ENCODE measurements at places on chromosomes 2 and 18.

DNA sequence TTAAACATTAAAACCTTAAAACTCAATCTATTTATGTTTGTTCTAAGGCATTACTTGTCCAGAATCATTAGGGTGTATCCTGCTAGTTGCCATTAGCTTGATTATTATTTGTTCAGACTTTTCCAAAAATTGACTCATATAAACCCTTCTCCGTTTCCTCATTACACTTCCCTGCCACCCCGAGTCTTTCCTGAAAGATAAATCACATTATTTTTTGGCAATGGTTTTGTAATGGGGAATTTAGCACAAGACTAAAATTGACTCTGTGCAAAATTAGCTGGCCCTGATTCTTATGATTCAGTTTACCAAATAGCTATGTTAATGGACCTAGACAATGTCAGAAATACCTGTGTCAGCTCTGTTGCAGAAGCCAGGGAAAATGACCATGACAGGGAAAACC is 112.2 kb upstream of the NT5C1B start:
- no peak for DNase-seq

DNA sequence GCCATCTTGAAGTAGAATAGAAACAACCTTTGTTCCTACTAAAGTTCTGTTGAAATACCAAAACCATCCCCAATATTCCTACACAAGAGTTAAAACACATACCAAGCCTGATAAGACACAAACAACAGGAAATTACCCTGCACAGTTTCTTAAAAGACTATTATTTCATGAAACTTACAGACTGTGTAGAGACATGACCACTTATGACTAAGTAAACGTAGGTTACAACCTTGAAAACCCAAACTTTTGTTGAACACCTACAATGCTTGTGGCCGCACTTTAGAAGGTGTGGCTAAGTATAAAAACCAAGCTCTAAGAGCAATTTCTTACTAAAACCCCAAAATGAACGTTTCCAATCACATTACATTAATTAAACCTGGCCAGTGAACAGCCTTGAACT is 2.0 kb downstream of the SMAD2 start:
- no peak for DNase-seq

GRCh38 chr18:77702686-77703085 is 453.0 kb downstream of the GALR1 start:
- DNase-seq = no peak

DNA sequence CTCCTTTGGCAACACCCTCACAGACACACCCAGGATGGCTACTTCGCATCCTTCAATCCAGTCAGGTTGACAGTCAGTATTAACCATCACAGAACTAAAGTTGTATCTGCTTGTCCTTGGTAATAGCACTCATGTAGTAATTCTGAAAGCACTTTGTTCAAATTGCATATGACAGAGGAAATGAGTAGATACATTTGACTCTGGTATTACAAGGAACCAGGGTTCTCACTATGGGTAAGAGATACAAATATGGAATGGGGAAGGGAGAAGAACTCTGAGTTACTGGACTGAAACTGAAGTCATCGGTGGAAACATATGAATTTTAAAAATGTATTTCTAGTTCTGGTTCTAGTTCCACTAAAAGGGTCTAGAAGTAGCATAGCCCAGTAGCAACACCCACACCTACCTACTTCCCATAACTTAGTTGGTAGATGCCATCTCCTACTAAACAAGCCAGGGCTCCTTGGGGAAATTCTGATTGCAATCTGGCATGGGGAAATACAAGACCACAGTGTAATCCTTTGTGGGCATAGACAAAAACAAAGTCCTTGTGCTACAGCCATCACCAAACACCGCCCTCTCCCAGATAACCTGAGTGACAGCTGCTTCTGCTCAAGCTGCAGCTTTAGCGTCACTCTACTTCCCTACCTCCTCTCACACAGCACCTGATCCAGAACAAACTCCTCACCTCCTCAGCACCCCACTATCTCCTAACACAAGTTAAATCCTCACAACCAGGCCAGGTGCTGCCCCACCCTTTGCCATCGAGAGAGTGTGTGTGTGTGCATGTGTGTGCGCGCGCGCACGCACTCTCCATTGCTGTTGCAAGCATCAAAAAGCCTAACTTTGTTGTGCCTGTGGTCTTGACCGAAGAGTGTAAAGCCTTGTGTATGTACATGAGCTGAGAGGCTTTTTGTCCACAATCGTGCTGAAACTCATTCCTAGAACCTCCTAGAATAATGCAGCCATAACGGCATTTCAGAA is 31.4 kb upstream of the CD226 start:
- no peak for DNase-seq

DNA sequence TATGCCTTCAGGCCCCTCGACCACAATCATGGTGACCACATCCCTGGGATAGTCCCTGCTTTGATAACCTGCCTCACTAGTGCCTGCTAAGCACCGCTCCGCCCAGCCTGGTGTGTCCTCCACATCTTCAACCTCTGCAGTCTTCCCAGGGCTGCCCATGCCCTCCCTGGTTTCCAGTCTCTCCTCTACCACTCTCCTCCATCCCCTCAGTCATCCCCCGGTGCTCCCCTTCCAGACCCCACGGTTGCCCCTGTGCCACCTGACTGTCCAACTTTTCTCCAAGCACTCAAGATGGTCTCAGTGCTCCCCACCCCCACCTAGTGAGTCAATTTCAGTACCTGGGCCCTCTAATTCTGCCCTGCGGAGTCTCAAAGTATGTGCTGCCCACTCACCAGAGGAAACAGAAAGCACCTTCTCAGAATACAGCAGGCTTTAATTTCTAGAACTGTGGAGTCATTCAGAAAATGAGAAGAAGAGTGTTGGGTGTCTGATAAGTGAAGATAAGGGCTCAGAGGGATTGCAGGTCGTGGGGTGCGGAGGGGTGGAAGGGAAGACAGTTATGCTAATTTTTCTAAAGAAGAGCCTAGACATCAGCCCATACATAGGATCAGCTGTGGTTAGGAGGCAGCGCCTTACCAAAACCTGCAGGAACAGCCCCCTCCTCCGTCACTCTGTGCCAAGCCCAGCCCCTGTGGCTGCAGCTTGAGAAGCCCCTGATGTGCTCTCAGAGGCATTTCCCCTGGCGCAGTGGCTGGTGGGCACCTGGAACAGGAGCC is 53.6 kb upstream of the CAB39 start:
- DNase-seq = no peak

DNA sequence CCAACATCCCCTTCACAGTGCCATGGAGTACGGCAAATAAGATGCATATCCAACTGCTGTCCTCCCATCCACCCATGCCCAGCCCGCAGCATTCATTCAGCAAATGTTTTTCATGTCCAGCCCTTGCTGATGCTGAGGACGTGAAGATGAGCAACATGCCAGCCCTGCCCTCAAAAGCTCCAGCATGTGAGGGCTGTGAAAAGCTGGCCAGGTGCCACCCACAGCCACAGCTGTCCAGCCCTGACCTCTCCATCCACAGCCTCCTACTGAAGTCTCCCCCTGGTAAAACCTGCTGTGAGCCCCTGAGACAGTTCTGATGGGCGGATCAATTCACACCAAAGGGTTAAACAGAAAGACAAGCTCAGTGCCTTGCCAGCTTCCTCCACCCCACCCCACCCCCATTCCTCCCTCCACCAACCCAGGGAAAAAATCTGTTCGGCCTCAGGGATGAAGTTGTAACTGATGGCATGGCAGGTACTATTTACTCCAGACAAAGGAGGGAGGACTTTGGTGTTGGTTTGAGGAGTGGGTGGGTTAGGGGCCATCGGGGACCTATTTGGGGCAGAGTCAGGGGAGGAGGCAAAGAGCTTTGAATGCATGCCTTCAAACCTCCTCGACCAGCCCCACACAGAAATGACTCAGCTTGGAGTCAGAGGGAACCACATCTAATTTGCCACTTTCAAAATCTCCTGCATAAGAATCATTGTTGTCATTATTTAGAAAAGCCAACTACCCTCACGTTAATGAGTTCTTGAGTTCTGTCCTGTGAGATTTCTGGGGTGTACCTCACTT is 4.3 kb downstream of the ZBTB7C start:
- no peak for DNase-seq

GRCh38 chr2:173355132-173355865 is 627 bp downstream of the CDCA7 start:
- DNase-seq = no peak

- no peak for DNase-seq
Observed at GRCh38 chr2:233974530-233975071, 57.4 kb downstream of the TRPM8 start.

- no peak for DNase-seq
Observed at GRCh38 chr18:73639788-73640187, 507.8 kb downstream of the FBXO15 start.

DNA sequence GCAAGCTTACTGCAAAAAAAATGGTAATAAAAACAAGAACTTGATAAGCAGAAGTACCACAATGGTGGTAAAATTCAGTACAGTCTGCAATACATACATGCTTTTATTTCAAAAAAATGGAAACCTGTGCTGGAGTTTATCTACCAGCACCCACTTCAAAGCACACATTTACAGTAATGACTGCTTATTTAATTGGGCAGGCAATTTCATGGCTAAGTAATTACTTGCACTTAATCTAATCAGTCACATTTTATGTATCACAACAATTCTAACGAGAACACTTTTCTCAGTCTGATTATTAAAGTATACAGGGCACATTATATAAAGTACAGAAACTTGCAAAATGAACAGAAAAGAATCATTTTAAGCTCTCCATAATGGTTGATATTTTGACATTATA is 5.2 kb downstream of the APCDD1 start:
- no peak for DNase-seq

DNA sequence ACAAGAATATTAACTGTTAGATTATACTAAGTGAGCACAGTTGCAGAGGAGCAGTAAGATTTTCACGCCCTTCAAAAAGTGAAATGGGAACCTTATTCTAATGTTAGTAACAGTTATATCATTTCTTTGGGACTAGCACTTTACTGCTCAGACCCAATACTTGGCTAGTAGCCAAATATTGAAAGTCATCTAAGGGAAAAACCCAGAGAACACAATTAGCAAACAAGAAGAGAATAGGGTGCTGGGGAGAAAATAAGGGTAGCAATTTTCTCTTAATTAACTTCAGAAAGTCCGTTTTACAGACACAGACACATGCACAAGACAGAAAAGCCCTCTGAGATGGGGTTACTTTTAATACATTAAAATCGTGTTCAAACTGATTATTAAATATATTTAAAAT is 71.8 kb downstream of the ID2 start:
- DNase-seq = no peak

DNA sequence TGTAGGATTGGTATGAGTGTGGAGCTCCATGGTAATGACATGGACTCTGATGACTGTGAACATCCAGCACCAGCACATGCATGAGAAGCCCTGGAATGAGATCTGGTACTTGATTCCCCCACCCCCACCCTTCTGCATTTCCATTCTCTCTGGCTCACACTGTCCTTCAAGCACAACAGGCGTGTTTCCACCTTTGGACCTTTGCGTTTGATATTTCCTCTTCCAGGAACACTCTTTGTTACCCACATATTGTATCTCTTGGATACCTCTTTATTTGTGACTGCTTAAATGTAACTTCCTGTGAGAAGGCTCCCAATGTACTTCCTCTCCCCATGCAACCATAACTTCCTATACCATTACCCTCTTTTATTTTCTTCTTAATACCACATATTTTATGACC is 263.8 kb downstream of the HNMT start:
- no peak for DNase-seq

DNA sequence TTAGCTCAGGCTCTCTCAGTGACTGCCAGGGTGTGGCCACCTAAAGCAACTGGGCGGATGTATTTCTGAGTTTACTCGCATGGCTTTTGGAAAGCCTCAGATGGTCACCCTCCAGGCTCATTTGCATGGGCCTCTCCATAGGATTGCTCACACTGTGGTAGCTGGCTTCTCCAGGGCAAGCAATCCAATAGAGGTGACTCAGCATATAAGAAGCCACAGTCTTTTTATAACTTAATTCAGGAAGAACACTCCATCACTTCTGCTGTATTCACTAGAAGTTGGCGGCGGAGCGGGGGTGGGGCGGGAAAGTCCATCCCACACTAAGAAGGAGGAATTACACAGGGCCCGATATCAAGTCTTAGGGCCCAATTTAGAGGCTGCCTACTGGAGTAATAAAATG is 3.6 kb upstream of the DOK6 start:
- no peak for DNase-seq

GRCh38 chr2:33383855-33384598 is 92.4 kb upstream of the RASGRP3 start:
- DNase-seq = no peak

All from central memory CD4-positive, alpha-beta T cell (primary cell).